ENCODE measurements at places on chromosomes 6 and 20.

GRCh38 chr6:154980273-154981078 is 14.6 kb upstream of the TIAM2 start:
- no peak for DNase-seq

DNA sequence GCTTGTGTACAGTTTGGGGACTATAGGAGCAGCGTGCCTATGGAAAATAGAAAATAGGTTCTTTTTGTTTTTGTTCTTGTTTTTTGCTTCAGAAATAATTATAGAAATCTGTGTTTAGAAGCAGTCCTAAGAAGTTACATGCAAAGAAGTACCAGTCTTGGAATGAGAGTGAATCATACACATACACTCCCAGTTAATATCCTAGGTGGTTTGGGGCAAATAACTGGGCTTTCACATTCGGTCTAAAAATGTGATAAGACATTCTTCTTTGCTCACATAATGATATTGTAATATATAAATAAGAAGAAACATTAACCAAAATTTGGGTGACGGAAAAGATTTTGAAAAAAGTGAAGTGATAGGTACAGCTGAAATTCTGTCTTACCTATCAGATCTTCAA is 61.0 kb downstream of the ENPP1 start:
- DNase-seq = no peak

- no peak for DNase-seq
These were observed 443.9 kb downstream of the CDKAL1 start for GRCh38 chr6:20978151-20978614.

- DNase-seq = no peak
These were observed 13.4 kb downstream of the CST7 start for GRCh38 chr20:24962510-24962909.

DNA sequence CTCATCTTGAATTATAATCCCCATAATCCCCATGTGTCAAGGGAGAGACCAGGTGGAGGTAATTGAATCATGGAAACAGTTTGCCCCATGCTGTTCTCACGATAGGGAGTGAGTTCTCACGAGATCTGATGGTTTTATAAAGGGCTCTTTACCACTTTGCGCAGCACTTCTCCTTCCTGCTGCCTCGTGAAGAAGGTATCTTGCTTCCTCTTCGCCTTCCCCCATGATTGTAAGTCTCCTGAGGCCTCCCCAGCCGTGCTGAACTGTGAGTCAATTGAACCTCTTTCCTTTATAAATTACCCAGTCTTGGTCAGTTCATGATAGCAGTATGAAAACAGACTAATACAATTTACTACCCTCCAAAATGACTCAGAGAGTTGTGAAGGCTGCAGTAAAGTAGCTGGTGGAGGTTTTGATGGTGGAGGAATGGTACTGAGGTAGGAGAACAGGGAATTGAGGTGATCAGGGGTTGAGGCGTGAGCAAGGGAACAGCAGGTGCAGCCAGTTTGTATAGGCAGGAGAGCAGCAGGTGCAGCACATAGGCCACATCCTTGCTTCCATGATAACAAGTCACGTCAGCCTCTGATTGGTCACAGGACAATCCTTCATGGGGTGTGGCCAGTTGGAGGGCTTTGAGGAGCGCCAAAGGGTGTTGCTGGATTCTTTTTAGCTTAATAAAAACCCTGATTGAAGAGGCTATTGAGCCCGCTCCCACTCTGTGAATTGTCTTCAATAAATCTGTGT is 150.0 kb downstream of the CDC5L start:
- no peak for DNase-seq

DNA sequence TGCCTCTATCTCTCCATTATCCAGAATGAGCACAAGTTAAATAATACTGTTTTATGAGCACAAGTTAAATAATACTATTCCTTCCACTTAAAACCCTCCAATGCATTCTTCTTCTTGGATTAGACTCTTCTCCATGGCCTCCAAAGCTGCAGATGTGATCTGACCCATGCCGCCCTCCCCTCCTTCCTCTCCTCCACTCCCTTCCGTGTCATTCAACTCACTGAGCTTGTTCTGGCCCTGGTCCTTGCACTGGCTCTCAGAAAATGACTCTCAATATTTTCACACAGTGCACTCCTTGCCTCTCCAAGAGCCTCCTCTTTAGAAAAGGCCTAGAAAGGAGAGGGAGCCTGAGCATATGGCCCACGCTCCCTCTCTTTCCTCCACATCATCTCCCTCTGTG is 125.0 kb upstream of the CD93 start:
- DNase-seq = no peak

GRCh38 chr6:87825821-87826221 is 123.8 kb upstream of the AKIRIN2 start:
- no peak for DNase-seq

GRCh38 chr6:154485815-154486214 is 24.7 kb downstream of the CNKSR3 start:
- no peak for DNase-seq

- DNase-seq = no peak
These were observed 983 bp upstream of the KCNQ5 start for GRCh38 chr6:72620871-72621290.

GRCh38 chr6:3227363-3228045 is at the start of gene TUBB2B:
TUBB2B (minus strand) TSS chr6:3227653; CDS start chr6:3227543, 110 bp downstream.
- DNase-seq = peak; percentile 63

GRCh38 chr6:36285797-36286196 is 15.9 kb downstream of the PNPLA1 start:
- no peak for DNase-seq

DNA sequence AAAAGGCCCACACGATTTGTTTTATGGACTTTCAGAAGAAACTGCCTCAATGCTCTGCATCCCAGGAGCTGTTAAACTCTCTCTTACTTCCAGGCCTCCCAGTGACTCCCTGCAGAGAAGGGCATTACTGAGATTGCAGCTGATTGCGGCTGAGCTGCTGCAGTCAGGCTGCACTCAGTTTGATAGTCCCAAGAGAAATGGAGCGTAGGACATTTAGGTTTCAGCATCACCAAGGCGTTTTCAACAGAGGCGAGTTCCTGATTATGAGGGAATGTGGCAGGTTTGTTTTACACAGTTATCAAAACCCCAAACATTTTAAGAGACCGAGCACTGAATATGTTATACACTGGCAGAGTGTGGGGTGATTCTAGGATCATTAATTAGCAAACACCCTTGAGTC is 145.6 kb downstream of the TBX18 start:
- no peak for DNase-seq

GRCh38 chr6:43951756-43952675 is 175.2 kb downstream of the MRPL14 start:
- no peak for DNase-seq

DNA sequence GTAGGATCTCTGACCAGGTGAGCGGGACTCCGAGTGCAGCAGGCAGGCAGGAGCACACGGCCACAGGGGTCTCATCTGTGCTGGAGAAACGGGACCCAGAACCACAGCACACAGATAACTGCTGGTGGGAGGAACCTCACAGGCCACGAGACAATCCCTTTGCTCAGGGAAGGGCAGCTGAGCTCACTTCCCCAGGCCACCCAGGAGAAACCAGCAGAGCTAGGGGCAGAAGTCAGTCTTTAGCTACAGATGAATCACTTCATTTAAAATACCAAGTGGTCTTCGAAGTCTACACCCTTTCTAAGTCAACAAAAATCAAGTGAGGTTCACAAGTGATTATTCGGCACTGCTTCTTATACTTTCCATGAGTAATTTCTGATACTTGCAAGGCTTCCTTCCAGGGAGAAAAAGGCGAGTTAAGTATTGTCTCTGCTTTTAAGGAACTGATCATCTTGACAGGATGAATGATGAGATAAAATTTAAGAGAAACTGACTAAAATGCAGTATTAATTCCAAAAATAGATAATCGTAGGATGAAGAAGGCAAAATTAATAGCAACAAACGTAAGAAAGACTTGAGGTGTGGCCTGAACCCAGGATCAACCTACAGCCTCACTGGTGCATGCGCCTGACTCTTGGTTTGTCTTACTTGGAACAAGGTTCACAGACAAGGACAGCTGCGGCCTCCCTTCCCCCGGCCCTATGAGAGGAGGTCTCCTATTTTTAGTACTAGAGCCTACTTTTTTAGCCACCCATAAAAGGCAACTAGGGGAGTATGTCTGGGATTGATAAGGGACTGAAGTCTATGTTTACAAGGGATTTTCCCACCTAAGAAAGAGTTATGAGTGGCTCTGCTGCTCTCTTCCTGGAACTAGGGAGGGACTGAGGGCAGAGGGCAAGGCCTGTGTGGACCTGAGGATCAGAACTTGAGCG is 233.6 kb downstream of the TTLL2 start:
- DNase-seq = no peak

GRCh38 chr6:163573503-163574179 is 159.1 kb downstream of the QKI start:
- no peak for DNase-seq

DNA sequence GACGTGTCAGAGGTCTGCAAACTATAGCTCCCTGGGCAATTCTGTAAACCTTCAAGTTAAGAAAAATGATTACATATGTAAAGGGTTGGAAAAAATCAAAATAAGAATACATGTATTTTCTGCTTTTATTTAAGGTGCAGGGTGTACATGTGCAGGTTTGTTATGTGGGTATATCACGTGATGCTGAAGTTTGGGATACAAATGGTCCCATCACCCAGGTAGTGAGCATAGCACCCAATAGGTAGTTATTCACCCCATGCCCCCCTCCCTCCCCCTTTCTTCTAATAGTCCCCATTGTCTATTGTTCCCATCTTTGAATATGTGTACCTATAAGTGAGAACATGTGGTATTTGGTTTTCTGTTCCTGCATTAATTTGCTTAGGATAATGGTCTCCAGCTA is 51.1 kb upstream of the GCM1 start:
- DNase-seq = no peak

DNA sequence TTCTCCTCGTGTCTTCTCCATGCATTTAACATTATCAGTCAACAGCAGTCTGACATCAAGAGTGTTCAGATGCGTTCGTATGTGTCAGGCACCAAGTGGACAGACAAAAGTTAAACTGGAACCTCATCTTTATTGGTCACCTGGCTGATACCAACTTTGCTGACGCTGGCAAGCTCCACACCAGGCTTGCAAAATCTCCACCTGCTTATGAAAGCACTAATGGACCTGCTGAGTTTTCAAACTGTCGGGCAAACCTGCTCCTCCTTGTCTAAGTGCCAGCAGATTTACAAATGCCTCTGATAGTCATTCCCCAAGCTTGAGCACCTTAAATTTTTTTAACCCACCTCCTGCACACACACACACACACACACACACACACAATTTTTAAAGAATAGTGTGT is 27.9 kb upstream of the DSP start:
- no peak for DNase-seq

DNA sequence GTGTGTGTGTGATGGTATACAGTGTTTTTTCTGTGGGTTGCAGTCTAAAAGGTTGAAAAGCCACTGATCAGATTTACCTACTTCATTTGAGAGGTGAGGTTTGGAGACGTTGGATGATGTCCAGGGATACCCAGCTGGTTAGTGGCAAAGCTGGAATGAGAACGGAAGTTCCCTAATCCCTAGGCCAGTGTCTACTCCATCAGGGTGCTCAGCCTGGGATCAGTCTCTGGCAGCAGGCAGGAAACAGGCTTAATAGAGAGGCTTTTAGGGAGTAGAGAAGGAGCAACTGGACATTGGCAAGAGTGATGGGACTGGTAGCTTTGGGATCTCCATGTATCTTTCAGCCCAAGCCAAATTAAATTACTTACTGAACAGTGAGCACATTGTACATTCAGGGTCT is 80.7 kb downstream of the C6orf52 start:
- DNase-seq = no peak

- DNase-seq = no peak
These were observed 30.2 kb downstream of the CCDC170 start for GRCh38 chr6:151524059-151524458.

DNA sequence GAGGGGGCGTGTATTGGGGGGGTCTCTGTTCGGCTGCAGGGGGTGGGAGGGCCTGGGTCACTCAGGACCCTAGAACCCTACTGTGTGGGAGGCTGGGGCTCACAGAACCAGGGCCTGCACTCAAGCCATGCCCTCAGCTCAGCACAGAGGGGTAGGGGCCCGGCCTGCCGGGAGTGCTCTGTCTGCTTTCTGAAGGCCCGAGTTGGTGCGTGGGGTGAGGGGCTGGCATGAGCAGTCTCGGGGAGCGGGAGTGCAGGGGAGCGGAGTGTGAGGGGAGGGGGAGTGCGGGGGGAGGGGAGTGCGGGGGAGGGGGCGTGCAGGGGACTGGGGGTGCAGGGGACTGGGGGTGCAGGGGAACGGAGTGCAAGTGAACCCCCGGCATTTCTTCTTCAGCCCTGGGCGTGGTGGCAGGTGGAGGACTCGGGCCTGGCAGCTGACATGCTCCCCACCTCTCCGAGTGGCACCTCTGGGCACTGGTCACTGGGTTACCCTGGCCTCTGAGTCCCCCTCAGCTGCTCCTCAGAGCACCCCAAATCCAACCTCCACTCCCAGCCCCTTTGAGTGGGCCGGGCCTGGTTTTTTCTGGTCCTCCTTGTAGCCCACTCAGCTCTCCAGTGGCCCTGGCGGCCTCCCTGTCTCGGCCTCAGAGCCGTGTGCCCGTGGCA is 1.0 kb downstream of the COL20A1 start:
- no peak for DNase-seq

DNA sequence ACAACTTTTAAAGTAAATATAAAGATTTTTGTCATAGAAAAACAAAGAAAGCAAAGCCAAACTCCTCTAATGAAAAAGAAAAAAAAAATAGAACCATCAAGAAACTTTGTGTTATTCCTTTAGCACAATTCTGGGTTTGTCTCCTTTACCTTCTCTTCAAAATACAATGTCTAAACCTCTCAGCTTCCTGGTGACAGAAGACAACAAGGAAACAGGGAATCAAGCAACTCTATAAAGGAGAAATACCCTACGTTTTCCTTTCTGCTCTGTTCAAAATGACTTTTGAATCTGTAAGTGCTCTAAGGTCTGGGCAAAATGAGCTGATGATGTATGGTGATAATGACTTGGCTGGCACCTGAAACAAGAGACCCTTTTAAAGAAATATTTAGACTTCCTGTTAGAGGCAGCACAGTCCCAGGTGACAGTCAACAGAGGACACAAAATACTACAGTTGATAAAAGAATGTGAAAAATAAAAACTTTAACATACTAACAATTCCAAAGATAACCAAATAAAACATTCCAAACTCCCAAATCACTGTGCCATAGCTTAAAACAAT is 101.4 kb downstream of the PRDM1 start:
- DNase-seq = no peak

DNA sequence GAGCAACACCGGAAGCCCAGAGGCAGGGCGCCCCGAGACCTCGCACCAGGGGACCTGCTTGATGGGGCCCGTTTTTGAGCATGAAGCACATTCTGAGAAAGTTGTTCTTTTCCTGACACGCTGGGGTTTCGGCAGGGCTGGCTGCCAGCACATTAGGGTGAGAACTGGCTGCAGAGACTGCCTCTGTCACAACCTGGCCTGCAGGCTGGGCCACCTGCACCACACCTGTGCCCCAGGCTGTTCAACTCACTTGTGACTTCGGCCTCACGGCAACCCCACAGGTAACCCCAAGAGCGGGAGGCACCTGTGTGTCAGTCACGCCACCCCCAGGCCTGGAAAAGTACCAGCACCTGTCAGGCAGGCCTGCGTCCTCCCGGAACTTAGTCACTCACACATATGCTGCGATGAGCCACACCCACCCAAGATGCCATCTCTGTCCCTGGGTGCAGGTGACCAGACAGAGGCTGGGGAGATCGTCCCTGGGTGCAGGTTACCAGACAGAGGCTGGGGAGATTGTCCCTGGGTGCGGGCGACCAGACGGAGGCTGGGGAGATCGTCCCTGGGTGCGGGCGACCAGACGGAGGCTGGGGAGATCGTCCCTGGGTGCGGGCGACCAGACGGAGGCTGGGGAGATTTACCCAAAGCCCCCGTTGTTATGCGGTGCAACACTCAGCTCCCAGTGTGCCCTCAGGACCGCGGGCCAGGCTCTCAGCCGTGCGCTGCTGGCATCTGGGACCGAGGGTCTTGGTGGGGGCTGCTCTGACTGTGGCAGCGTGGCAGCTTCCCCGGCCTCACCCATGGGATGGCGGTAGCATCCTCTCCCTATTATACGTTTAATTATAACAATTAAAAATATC is 82.5 kb upstream of the BHLHE23 start:
- DNase-seq = no peak
